ENCODE measurements at places on chromosomes 3 and 15.

- DNase-seq, result no peak
Observed at GRCh38 chr15:52006702-52007340, 12.2 kb upstream of the MAPK6 start.

DNA sequence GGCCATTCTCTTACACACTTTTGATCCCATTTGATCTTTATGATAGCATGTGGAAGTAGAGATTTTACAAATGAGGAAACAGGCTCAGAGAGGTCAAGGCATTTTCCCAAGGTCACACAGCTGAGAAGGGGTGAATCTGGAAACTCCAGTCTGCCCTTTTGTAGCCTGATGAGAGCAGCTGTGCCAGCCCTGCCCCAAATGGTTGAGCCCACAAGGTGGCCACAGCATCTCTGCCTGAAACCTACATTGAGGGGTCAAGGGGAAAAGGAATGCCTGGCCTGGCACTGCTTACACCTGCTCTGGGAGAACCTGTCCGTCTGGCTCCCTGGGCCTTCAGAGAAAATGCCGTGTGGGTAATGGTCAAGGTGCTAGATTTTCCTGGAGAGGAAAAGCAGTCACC lies 200.2 kb upstream of the LINGO1 start:
- DNase-seq, result no peak

GRCh38 chr3:182464513-182465145 lies 328.7 kb upstream of the ATP11B start:
- no peak for DNase-seq

- DNase-seq, result peak; percentile 17
Observed at GRCh38 chr15:80776420-80777045, 2.6 kb upstream of the CEMIP start.

- DNase-seq, result no peak
Observed at GRCh38 chr15:34773013-34773412, 18.2 kb upstream of the GJD2 start.

DNA sequence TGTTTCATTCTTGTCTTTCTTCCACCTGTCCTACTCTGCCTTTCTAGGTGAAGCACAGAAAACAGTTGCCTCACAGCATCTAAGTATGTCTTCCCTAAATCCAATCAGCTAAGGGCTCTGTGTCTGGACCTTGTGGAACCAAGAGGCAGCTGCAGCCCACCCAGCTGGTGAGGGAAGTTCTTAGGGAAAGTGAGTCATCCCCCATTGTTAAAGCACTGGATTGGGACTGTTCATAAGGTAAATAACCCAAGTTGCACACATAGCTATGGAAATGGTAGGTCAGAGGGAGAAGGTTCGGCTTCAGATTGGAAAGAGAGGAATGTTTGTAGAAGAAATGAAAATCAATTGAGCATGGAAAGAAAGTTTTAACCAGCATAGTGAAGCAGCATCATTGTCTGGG lies 18.0 kb upstream of the ARNT2 start:
- DNase-seq, result no peak

DNA sequence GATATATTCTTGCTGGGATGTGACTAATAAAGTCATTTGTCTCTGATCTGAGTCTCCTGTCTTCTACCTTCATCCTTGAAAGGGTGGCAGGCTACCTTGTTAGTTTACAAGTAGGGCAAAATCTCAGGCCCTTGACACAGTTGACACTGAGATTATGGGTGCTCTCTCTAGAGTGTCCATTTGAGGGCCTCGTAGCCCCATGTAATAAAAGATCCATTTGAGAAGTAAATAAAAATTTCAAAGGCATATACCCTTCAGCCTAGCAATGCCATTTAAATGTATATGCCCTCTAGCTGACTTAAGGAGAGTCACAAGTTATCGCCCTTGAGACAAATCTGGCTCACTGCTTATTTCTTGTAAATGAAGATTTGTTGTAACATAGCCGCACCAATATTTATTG lies 98.6 kb downstream of the TCF12 start:
- DNase-seq, result no peak

- DNase-seq, result no peak
Observed at GRCh38 chr3:115595611-115596275, 27.6 kb upstream of the GAP43 start.

GRCh38 chr15:68348081-68348480 lies 70.5 kb downstream of the FEM1B start:
- no peak for DNase-seq

GRCh38 chr3:19559724-19560442 lies 374.1 kb downstream of the EFHB start:
- DNase-seq, result no peak

DNA sequence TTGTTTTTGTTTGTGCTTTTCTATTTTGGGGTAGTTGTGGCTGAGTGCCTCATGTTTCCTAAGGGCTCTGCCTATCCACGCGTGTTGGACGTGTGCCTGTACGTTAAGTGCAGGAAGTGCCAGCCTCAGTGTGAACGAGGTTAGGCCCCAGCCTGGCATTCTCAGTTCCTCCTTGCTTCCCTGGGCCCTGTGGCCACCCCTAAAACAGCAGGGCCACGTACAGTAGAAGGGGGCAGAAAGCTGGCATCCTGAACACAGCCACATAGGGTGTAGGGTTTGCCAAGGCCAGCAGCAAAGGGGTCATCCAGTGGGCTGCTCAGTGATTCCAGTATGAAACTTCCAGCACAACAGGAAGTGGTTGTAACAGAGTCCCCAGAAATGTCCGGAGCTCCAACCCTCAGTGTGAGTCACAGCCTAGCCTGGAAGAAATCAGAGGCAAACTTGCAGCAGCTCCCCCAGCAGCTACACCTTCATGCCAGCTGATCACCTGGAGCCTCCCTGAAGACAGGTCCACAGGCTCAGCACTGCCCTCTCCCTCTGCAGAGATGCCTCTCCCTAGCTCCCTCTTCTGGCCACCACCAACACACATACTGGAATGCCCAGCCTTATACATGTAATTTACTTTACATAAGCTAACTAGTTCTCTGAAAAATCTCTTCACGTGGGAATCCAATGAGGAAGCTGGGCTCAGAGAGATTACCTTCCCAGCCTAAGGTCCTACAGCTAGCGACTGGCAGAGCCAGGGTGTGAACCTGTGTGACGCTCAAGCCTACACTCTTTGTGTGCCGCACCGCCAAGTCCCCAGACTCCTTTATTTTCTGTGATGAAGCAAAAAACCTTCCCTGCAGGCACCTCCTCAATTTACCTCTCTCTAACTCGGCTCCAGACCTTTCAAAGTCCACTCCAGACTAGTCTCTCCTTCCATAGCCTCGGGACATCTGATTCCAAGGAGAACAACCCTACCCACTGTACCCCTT lies 26.6 kb downstream of the ILDR1 start:
- DNase-seq, result no peak

- peak; percentile 1 for DNase-seq
Observed at GRCh38 chr3:4394048-4394447, 73.0 kb downstream of the SUMF1 start.

DNA sequence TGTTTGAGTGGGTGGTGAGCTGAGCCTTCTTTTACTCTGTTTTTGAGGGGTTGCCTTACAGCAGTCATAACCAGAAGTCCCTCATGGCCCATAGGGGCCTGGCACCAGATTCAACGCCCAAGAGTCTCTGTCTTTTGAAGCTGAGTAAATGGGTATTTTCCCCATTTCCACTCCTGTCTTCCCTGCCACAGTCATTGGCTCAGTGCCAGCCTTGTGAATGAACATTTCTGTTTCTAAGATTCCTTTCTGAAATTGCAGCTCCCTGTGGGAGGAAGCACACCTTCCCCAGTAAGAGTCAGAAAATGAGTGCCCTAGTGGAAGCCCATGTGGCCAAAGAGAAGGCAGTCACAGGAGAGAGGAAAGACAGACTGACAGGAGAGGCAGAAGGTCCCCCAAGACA lies 43.7 kb upstream of the POLR2M start:
- DNase-seq, result no peak

DNA sequence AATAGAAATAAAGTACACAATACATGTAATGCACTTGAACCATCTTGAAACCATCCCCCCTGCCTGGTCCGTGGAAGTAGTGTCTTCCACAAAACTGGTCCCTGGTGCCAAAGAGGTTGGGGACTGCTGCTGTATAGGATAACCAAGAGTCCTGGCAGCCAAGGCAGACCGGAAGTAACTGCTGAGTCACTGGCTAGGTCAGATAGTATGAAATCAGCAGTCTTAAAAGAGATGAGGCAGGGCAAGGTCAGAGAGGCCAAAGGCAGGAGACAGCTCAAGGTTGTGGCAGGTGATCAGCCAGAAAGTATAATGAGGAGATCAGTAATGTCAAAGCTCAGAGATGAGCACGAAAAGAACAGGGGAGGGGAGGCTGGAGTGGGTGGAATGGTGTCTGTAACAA lies 60.2 kb downstream of the MAP3K13 start:
- DNase-seq, result no peak

DNA sequence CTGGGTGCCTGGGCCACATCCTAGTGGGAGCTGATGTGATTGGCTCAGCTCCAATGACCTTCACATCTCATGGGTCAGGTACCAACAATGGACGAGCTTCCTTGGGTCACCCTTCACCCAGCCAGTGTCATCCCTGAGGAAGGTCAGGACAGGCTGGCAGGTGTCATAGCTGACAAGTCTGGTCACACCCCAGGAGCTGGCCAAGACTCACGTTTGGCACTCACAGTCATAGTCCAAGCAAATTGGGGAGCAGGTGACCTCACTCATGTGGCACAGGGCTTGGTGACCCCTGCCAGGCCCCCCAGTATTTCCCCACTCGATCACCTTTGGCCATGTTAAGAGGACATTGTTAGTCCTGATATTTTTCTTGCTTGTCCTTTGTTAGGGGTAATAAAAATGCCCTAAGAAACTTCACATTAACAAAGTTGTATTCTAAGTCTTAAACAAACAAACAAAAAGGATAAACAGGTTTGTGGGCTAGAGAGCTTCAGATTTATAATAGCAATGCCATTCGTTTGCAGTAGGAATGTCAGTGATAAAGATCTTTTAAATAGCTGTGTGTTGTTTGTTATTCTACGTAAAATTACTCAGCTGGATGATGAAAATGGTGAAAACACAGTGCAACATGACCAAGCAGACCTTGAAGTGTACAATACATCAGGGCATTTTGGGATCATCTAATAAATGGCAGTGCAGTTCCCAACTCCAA lies 79.5 kb upstream of the POMGNT2 start:
- no peak for DNase-seq

GRCh38 chr3:39317571-39318169 lies 11.8 kb upstream of the CCR8 start:
- no peak for DNase-seq

DNA sequence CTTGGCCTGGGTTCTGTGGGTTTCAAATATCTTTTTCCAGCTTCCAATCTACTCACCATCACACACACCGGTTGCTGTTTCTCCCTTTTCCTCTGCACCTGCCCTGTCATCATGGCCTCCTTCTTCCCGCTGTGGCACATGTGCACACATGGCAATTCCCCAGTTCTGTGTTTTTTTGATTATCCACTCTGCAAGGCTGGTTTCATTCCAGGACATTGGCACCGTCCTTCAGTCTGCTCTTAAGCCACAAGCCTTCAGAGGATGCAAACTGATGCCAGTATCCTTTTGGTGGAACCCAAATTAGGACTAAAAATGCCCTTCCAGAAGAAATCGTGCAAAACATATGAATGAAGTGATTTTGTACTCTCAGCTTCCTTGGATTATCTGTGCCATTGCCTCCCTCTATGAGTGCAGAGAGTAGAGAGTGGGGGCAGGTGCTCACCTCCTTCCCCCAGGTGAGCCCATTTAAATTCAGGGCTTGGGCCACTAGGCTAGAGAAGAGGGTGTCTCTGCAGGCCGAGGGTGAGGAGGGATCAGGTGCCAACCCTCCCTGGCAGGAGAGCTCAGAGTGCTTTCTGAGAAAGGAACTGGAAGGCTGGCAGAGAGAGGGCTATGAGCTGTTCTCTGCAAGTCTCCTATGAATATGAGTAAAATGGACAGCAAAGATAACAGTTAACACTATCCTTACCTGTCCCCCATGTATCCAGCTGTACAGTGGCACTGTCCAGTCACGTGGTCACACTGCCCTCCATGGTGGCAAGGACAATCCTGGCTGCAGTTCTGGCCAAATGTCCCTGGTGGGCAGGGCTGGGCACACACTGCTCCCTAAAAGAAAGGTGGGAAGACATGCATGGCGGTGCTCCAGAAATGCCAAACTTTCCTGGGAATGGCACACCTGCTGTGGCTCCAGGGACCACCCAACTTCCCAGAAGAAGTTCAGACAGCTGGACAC lies 100.8 kb downstream of the RAB11A start:
- no peak for DNase-seq

DNA sequence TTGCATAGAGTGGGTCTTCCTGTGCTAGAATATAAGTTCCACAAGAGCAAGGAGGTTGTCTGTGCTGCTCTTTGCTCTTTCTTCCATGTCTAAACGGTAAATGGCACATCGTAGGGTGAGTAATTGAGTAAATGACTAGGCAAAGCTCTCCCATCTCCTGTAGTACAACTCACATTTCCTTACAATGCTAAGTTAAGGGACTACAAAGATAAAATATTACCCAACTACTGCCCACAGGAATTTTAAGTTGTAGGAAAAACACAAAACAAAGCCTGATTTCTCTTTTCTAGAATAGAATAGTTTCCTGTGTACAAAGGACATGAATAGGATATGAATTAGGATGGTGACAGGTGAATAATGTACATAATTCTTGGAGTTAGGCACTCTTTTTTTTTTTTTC lies 19.9 kb upstream of the LRIG1 start:
- DNase-seq, result no peak

GRCh38 chr3:180657094-180657493 lies 22.2 kb downstream of the CCDC39 start:
- DNase-seq, result no peak

DNA sequence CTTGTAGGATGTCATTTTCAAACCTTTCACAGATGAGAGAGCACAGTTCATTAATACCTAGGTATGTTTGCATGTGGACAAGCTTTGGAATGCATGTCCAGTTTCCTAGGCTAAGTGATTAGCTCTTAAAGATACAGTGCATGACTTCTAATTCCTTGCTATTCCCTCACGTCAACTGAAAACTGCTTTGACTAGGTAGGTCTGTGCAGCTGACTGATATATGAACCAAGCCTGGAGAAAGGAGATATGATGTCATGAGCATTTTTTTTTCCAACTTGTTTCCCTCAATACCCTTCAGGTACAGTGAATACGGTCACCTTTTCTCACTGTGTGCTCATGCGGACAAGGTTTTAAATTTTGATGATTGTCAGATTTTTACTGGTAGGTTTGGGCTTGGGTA lies 41.6 kb upstream of the TASOR start:
- no peak for DNase-seq

GRCh38 chr3:4290272-4290893 lies 12.8 kb upstream of the SETMAR start:
- DNase-seq, result no peak

DNA sequence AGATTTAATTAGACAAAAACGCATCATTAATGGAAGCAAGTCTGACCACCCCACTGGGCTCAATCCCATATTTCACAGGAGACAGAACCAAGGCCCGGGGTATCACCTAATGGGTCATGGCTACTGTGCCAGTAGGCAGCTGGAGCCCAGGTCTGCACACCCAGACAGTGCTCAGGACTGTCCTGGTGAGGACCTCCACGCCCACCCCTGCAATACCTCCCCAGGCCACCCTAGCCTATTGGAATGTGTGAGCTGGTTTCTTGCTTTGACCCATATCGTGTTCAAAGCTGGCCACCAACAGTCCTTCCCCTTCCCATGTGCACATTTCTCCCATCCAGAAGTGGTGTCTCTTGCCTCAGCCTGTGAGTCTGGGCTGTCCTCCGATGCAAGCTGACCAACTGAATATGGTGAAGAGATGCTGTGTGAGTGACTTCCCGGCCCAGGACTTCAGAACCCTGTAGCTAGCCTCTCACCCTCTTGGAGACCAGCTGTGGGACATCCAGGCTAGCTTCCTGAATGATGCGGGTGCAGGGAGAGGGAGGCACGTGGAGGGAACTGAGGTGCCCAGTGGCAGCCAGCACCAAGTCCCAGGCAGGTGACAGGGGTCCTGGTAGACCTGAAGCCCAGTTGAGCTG lies 19.1 kb downstream of the SLC6A20 start:
- DNase-seq, result no peak

All from stimulated activated CD8-positive, alpha-beta memory T cell treated with anti-CD3 and anti-CD28 coated beads, Interleukin-4, amount 100 ng/mL, for 1 hour (primary cell).